AG08396 (cell line): ENCODE measurements at places on chromosomes 16 and 17.
A peak's percentile ranks its signal among the peaks of the same experiment; 100 is the strongest.

- DNase-seq, result peak; percentile 99
Measured at GRCh38 chr17:36948717-36949460, at the start of gene AATF. AATF (plus strand) TSS chr17:36948954; CDS start chr17:36949126, 172 bp downstream.

GRCh38 chr16:732936-733335, 6.0 kb downstream of the HAGHL start:
- no peak for DNase-seq

- no peak for DNase-seq
Measured at GRCh38 chr17:9725575-9725974, 65.8 kb downstream of the DHRS7C start.

GRCh38 chr17:32103476-32104113, 38.7 kb upstream of the RHOT1 start:
- no peak for DNase-seq

- no peak for DNase-seq
Measured at GRCh38 chr17:72661116-72661944, 431.2 kb downstream of the SLC39A11 start.

DNA sequence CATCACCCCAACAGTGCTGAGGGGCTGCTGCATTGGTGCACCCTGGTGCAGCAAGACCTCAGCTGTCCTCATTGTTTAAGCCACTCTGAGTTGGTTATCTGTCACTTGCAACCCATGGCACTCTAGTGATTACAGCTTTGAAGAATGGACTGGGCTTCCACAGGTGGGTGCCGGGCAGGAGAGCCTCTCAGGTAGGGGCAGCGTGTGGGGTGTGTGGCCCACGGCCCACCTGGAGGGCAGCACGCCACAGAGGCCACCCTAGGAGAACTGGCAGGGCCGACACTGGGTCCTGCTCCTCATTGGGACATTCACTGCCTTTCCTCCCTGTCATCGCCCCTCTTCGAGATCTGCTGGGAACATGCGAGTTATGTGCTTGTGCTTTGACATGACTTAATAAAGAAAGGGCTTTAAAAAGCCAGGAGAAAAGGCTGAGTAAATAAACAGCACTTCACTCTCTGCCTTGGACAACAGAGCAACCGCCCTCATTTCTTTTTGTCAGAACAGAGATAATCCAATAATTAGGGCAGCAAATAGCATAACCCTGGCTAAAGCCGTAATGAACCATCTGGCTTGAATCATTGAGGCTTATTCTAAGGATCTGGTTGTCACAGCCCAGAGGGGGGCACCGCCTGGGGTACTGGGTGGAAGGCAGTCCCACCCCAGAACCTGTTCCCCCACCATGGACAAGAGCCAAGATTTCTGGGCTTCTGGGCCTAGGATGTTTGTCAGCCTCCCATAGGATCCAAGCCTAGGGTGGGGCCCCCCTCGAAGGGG, 3.0 kb downstream of the DOC2B start:
- no peak for DNase-seq

GRCh38 chr17:60163108-60163784, 13.5 kb downstream of the CA4 start:
- DNase-seq, result peak; percentile 6

GRCh38 chr17:3543453-3543852, 14.2 kb downstream of the TRPV3 start:
- DNase-seq, result no peak

GRCh38 chr16:66926171-66926947, 1.0 kb upstream of the RRAD start:
- no peak for DNase-seq

- no peak for DNase-seq
Measured at GRCh38 chr17:56881685-56882295, 32.1 kb downstream of the TRIM25 start.

DNA sequence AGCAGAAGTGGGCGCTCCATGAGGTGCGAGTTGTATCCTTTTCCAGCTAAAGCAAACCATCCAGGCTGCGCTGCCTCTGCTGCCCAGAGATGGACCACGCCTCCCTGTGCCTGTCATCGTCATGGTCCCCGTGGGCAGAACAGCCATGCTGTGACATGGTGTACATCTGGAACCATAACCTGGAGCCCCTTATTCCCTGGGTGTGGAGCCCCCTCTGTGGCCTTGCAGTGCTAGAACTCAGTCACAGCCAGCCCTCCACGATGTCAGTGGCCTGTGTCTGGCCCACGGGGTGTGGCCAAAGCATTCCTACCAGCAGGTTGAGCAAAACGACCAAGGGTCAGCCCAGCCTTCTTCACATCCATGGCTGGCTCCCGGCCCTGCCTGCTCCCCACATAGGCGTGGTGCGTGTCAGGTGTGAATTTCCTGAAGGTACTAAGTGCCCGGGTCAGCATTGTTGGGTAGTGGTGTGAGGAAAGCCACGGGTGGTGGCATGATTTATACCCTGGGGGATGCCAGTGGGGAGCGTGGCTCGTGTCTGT, 22.7 kb upstream of the JPT2 start:
- DNase-seq, result no peak

- no peak for DNase-seq
Measured at GRCh38 chr16:64957246-64957645, 164.6 kb downstream of the CDH11 start.

- DNase-seq, result no peak
Measured at GRCh38 chr16:16118337-16118736, 105.0 kb downstream of the ABCC6 start.

GRCh38 chr17:182050-182751, 751 bp upstream of the DOC2B start:
- DNase-seq, result no peak

DNA sequence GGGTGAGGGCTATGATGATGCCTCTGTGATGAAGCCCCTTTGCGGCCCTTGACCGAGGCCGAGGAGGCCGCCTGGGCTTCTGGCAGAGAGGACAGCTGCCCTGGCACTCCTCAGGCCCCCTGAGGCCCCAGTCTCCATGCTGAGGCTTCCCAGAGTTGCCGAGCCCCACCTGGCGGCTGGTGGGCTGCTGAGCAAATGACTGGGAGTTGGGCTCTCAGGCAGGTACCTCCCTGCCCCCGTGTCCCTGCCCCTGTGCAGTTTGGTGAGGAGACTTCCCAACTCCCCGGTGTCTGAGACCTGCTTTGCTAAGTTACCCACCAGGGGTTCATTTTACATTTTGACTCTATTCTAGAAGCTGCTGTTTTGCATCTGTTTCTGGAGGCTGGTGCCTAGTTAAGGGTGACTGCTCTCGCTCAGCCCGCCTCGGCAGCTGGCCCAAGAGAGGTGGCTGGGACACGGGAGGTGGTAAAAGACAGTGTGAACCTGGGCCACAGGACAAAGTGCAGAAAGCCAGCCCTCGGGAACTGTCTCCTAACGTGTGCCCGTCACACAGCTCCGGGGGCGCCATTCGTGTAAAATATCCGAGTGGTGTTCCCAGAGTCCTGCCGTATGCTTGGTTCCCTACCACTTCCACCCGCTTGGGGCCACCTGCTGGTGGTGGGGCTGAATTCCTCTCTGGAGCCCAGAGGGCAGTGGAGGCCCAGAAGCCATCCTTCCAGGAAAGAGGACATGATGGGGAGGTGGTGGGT, 134.5 kb downstream of the RAB11FIP4 start:
- DNase-seq, result no peak

- DNase-seq, result no peak
Measured at GRCh38 chr16:67665598-67665997, 952 bp downstream of the ENKD1 start.

DNA sequence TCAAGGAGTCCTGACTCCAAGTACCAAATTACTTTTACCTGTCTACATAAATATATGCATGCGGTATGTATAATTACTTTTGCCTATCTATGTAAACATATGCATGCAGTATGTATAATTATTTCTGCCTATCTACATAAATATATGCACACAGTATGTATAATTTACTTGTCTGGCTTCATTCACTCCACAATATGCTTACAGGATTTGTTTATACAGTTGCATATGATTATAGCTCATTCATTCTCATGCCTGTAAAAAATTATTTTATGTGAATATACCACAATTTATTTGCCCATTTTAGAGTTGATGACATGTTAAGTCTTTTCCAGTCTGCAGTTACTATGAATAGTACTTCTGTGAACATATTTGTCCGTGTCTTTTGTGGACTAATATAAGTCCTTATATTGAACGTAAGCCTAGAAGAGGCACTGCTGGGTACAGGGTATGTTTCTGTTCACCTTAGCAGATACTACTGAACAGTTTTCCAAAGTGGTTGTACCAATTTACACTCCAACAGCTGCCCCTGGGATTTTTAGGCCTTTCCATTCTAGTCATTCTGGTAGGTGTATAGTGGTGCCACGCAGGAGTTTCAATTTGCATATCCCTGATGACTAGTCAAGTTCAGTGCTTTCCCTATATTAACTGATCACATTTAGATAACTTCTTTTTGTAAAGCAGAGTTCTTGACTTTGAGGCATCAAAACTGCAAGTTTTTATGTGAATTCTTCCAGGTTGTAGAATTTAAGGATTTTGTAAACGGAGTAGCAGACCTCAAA, 47.0 kb downstream of the MARVELD3 start:
- DNase-seq, result no peak

DNA sequence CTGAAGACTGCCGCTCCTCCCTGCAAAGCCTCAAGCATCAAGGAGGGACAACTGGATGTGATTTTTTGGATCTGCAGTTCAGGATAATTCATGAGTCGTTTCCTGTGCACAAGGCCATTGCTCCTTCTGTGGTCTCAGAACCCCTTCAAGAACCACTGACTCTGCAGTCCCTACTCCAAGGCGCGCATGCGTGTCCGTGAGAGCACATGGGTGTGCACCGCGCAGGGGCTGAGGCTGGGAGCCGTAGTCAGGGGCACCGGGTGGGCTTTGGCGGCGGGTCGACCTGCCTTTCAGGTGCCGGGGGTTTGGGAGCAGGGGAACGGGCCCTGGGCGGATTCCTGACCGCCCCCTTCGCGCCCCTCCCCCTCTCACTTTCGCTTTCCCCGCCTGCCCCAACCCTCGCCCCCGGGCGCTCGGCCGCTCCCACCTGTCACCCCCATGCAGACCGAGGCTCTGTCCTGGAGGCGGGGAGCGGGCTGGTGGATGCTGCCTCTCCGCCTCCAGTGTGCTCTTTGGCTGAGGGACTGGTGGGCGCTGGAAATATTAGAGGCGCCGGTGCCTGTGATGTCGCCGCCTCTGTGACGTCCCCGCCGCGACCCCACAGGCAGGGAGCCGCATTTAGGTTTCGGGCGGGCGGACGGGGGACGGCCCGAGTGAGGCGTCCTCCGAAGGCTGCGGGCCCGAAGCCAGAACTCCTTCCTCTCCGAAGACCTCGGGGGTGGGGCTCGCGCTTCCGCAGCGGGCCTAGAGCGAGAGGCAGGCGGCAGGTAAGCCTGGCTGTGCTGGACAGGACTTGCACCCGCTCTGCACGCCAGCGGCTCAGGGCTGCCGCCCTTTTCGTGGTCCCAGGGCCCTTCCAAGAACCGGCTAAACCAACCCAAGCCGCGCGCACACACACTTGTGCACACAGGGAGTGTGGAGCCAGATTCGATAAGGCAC, at the start of gene SPATA32:
Gene SPATA32 (minus strand): TSS at position 518 of the 939 bp plus-strand sequence. CDS start 78 bp downstream, at position 440.
- DNase-seq, result no peak

GRCh38 chr16:35134471-35134870, 1675.1 kb downstream of the TP53TG3F start:
- no peak for DNase-seq

DNA sequence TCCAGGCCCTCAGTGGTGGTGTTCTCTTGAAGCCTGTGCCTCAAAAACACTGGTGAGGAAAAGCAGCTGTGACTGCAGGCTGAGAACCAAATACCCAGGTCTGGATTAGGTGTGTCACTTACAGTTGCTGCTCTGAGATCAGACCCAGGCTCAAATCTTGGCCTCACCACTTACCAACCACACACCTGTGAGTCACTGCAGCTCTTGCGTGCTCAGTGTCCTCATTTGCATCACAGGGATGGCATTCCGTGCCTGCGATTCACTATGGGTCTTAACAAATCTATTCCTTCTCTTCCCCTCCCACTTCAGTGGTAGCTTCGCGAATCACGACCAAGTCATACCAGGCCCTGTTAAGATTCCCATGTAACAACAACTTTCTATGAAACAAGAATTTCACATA, 233.4 kb upstream of the HSBP1 start:
- peak; percentile 55 for DNase-seq

DNA sequence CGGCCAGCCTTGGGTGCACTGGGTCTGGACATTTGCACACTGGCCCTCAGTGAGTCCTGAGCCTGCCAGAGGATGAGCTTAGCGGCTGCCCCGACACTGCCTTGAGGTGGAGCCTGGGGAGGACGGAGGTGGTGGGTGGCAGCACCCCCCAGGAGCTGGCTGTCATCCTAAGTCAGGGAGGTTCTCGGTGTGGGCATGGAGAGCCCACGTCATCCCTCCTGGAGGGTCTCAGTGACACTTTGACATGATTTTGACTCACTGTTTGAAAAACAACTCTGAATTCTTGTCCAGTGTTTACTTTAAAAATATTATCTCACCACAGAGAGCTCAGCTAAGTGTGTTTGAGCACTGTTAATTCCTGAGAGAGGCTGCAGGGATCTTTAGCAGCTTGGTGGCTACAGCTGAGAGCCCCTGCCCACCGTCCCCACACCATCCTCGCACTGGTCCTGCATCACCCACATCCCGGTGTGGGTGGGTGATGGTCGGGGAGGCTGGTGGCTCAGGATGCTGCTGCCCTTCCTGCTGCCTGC, 63.1 kb downstream of the BANP start:
- peak; percentile 49 for DNase-seq

- DNase-seq, result peak; percentile 29
Measured at GRCh38 chr16:11004351-11004750, 60.0 kb downstream of the CLEC16A start.

- no peak for DNase-seq
Measured at GRCh38 chr16:72873853-72874252, 174.1 kb downstream of the ZFHX3 start.

DNA sequence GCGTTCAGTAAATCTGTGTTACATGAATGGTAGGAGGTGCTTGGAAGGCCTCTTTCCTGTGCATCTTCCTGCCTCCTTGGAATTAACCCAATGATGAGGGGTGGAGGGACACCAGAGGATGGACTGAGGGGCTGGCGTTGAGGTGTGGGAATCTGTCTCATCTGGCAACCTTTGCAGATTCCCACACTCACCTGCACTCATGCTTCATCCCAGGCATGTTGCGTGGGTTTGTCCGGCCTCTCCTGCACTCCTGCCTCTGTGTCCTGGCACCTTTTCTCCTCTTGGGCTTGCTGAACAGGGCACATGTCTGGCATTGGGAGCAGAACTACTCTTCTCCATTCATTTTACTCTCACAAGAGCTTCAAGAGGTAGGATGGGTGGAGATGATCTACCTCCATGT, 3.1 kb upstream of the IGFBP4 start:
- DNase-seq, result no peak

- no peak for DNase-seq
Measured at GRCh38 chr16:80700558-80700957, 103.8 kb downstream of the CDYL2 start.

GRCh38 chr17:55344514-55344997, 77.1 kb downstream of the MMD start:
- no peak for DNase-seq

GRCh38 chr17:38344420-38344745, 627 bp upstream of the GPR179 start:
- no peak for DNase-seq

DNA sequence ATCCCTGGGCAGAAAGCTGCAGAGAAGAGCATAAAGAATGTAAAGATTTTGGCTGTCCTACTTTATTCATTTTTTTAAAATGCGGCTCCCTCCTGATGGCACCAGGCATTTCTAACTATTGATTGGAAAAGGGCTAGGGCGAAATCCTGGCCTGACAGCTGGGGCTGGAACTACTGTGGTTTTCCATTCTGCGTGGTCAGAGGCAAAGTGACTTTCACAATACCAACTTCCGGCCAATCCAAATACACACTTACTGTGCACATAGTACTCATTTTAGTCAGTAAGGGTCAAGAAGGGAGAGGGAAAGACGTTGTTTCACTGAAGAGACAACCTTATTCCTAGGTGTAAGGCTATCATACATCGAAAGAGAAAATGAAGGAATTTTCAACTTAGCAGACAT, 113.8 kb upstream of the PMFBP1 start:
- DNase-seq, result no peak
